ENCODE measurements at places on chromosomes 12 and 14.

DNA sequence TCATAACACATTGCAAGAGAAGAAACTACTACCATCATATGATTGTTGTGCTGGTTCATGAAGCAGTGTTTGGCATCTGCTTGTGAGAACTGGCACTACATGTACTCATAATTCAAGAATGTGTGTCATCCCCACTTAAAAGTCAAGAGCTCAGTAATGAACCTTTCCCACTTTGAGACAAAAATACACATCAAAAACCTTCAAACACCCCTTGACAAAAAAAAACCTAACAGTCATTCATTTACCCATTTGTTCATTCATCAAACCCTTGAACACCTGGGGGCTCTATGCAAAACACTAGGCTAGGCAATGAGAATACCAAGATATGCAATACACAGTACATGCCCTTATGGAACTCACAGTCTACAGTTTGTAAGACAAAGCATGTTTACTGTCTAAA, 40.0 kb downstream of the KIF21A start:
- no peak for DNase-seq

GRCh38 chr14:70567791-70568190, 32.7 kb downstream of the MED6 start:
- peak; percentile 39 for DNase-seq

DNA sequence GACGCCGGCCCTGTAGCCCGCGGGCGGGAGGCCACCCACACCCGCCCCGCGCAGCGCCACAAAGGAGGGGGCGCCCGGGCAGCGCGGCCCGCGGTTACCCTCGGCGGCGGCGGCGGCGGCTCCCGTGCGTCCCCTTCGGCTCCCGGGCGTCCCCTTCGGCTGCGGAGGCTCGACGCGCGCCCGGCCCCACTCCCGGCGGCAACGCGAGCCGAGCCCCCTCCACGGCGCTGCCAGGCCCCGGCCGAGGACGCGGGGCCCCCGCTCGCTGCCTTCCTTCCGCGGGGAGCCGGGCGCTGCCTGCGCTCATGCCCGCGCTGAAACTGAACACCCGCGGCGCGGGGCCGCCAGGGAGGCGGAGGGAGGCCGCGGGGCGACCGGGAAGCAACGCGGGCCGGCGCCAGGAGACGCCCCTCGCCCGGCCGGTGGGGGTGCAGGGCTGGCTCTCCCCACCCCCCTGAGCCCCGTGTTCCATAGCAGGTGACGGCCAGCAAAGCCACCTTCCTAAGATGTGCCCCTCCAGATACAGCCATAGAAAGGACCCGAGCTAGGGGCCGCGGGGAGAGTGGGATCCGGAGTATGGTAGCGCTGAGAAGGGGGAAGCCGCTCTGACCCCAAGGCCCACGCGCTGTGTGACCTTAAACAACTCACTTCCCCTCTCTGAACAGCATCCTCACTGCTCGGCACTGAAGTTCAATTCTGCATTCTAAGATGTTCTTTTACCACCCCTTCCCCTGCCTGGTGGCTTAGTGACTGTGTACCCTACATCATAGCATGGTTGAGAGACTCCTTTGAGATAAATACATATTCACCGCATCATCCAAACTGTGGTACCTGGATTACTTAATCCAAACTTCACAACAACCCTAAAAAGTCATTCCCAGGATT, 42.8 kb downstream of the KDM2B start:
- no peak for DNase-seq

GRCh38 chr14:21915826-21916225, 242.2 kb upstream of the OR4E1 start:
- DNase-seq = no peak

DNA sequence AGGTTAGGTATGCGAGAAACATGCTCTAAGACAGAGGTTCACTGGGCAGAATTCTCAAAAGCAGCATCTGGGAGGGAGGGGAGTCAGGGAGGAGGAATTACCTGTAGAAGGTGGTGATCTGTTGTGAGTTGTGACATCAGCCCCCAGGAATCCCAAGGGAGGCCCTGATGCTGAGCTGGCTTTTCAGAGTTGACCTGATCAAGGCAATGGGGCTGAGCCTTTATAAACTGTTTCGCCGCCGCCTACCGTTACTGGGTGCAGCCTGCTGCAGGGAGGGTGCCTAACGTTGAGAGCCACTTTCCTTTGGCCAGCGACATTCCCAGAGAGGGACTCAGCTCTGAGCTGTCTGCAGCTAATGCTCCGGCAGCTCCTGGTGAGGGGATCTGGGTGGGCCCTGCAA, 257.9 kb upstream of the TMEM132C start:
- DNase-seq = no peak

- no peak for DNase-seq
These were observed 89.9 kb downstream of the NT5DC3 start for GRCh38 chr12:103751171-103751570.

GRCh38 chr12:45279931-45280830, 64.3 kb downstream of the ANO6 start:
- no peak for DNase-seq

DNA sequence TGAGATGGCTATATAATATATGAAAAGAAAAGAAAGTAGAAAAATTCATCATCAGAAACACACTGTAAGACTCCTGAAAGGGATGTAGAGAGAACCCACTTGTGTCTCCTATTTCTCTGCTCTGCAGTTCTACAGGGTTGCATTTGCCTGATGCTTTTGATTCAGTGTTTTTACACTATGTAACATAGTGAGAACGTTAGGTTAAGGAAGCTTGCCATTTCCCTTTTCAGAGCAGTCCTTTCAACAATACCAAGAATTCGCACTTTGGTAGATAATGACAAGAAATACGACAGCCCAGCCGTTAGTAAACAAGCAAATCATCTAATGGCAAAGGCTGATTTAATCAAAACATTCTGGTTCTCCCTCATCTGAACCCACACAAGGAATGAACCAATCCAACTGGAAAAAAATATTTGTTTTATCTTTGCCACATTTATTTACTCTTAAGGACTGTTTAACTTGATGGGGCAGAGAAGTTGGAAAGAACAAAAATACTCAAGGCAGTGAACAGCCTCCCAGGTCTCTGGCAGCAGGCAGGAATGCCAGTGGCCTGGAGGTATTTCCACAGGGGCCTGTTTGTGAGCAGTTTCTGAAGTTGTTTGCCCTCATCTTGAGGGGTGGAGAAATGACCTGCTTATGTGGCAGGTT, 30.8 kb upstream of the SOCS2 start:
- no peak for DNase-seq

- DNase-seq = no peak
These were observed 253.7 kb downstream of the GRIN2B start for GRCh38 chr12:13727707-13728195.

GRCh38 chr12:54266852-54267251, 13.1 kb downstream of the CBX5 start:
- DNase-seq = no peak

- DNase-seq = no peak
These were observed 576.3 kb downstream of the KCNH5 start for GRCh38 chr14:62468946-62469345.

DNA sequence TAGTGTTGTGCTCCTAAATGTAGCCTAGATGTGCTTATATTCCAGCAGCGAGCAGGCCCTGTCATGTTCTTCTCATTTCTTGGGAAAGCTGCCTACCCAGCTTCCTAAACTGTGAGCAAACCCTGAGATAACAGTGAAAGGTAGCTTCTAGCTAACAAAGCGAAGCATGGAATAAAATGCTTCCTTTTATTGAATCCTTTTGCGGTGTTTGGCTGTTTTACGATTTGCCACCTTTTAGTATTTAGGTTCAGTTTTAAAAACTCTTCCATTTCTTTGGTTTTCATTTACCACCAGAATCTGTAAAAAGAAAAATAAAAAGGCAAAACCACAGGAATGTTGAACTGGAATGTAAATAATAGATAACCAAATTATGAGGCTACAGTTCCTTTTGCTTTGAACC, 5.0 kb upstream of the PKP2 start:
- DNase-seq = no peak

DNA sequence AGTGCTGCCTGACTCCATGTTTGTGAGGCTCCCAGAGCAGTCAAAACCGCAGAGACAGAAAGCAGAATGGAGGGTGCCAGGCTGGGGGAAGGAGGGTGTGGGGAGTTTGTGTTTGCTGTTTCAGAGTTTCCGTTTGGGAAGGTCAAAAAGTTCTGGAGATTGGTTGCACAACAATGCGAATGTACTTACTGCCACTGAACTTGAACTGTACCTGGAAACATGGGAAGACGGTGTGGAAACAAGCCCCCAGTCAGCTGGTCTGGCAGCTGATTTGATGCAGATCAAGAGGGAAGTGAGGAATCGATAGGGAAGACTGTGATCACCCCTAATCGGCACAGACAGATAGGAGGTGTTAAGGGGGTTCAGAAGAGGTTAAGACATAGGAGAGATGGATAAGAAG, 35.3 kb upstream of the INF2 start:
- no peak for DNase-seq

GRCh38 chr12:57055824-57056223, 5.9 kb upstream of the MYO1A start:
- no peak for DNase-seq

GRCh38 chr14:100313464-100314230, 7.4 kb upstream of the SLC25A29 start:
- DNase-seq = no peak

GRCh38 chr12:119668324-119668841, 450 bp downstream of the PRKAB1 start:
- peak; percentile 8 for DNase-seq

- DNase-seq = no peak
These were observed 30.3 kb downstream of the CORO1C start for GRCh38 chr12:108700833-108701541.

DNA sequence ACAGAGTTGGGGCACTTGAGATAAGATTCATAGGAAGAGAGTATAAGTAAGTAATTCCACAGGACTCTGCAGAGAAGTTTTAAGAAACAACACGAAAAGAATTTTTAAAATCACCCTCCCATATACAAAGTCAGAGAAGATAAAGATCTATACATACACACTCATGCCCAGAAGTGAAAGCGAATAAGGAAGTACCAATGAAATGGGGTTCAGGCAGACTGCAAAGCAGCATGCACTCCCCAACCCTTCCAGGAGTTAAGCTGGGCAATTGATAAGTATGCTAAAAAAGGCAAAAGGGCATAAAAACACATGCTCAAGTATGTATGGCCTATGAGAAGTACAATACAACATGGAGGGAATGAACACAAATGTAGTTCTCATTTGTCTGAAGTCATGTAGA, 246.2 kb upstream of the GRIP1 start:
- DNase-seq = no peak

DNA sequence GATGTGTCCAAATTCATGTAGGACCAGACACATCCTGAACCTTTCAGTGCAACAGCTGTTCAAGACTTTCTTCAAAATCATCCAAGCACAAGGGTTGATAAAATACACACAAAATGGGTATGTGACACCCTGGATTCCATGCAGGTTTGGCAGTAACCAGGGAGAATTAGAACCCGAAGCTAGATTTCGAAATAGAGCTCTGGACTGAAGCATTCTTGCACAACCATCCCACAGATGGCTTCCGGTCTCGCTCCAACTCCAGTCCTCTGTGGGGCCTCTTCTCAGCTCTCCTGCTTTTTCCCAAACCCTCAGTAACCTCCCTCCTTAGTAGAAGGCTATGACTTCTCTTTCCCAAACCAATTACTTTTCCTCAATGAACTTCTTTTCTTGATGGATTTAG, 171.3 kb downstream of the TTC7B start:
- peak; percentile 80 for DNase-seq

GRCh38 chr12:49548822-49549648, 10.2 kb downstream of the KCNH3 start:
- no peak for DNase-seq

DNA sequence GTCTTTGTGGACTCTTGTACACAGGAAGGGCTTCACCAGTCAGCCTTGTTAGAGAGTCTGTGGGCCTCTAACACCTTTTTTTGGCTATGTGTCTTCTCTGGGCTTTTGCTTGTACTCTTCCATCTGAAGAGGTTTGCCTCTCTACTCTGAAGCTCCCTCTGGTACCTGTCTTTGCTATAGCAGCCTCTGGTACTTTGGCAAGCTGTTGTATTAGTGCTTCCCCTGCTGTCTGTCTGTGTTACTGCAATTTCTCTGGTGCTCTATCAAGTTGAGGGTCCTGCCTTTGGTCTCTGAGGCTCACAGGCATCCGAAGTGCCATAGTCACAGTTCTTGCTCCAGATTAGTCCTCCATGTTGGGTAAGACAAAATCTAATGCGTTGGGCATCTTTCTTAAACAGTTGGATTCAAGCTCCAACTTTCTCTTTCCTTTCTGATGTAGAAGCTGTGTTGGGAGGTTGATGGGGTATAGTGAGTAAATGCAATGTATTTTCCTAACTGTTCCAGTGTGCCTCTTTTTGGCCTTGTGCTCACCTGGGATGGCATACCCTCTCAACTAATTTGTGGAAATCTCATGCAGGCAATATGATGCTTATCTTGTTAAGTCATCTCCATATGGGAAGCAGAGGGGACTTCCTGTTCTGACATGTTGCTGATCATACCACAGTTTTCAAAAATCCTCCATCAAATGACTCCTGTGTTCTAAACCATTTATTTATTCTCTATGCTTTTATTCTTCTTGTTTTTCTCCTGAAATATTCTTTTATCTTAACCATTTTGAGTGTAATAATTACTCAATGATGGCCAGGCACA, 88.8 kb downstream of the ATF7IP start:
- peak; percentile 34 for DNase-seq

GRCh38 chr12:32522331-32523221, 123.2 kb downstream of the FGD4 start:
- no peak for DNase-seq

GRCh38 chr14:86035882-86036281, 505.9 kb downstream of the FLRT2 start:
- no peak for DNase-seq

DNA sequence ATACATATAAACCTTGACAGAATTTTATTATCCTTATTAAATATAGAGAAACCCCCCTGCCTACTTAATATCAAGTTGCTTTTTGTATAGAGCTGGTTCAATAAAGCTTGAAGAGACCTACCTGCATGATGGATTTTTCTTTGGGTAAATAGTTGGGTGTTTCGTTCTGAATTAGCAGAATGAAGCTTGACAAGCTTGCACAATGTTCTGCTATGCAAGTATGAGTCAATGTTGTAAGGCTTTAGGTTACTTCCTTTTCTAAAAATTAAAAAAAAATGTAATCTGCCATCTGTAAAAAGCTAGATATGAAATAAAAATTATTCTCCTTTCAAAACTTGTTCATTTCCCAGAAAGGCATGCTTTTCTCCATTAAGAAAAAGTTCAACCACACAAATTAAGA, 1662.6 kb upstream of the SEL1L start:
- DNase-seq = peak; percentile 47

DNA sequence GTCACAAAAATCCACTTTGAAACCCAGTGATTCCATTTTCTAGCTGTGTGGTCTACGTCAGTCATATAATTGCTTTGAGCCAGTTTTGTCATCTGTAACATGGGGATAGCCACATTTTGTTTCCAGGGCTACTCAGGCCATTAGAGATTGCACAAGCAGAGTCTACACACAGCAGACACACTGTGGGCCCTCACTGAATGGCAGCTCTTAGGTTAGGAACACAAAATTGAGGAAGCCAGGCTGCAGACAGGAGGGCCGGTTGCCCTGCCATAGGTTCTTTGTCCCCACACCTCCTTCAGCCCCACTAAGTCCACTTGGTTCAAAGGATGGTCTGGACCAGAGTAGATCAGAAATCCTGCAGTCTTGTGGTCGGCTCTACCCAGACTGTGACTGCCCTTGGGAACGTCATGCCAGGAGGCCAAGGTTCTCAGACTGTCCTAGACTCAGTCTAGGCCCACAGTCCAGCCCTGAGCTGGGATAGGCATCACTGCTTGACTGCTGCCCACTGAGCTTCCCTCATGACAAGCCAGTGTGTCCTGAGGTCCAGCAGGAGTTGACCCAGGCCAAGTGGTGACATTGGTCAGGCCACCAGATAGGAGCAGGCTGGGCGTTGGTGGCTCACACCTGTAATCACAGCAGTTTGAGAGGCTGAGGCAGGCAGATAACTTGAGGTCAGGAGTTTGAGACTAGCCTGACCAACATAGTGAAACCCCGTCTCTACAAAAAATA, 3.8 kb upstream of the MYH7 start:
- DNase-seq = no peak
